Left lobe of liver (tissue), 2 donors: ENCODE measurements at places on chromosomes 3 and 15. TPM values are rescaled to one million over a fixed set of nuclear protein-coding genes. Genes with fewer than 3 reads are reported as not detected.

- DNase-seq = no peak
These were observed 300.3 kb downstream of the ZBTB20 start for GRCh38 chr3:114846779-114847178.

DNA sequence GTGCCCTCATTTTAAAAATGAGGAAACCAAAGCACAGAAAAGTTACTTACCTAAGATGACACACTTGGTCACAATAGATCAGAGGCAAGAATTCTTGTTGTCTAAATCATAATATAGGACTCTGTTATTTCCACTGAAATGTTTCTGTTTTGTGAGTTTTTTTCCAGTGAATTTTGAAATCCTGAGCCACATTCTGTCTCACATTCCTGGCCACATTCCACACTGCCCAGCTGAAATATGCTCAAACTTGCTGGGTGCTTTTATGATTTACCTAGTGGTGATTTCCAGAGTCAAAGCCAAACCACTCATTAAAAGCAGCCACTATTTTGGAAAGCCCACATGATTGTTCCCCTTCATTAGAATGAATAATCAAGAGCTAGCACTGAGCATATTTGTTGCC lies 82.3 kb upstream of the NPHP3 start:
- DNase-seq = no peak

GRCh38 chr3:7695049-7695448 lies 806.6 kb upstream of the LMCD1 start:
- no peak for DNase-seq

Gene GRM7
- total RNA-seq = 0.08 TPM

DNA sequence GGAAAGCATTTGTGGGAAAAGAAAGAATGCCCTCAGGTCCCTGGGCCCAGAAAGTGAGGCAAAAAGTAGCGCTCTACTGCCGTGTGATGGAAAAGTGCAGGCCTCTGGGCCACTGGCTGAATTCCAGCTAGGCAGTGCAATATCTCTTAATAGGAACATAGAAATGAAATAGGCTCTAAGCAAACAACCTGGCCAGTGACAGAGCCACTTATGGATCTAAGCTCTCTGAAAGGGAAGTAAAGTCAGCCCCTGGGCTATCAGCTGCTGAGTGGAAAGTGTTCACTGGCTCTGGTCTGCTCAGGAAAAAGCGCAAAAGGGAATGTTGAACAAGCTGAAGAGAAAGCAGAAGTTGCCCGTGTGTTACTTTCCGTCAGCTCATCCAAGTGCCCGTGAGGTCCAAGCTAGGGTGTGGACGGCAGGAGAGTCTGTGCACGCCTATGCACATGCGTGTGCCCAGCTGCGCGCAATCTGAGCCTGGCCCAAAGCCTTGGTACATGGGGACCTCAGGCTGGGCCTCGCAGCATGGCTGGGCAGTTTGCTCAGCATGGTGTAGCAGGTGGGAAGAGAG lies 74.0 kb upstream of the RAD18 start:
- DNase-seq = no peak

- no peak for DNase-seq
These were observed 724.6 kb upstream of the CBLB start for GRCh38 chr3:106593381-106593780.

Gene TUBGCP5
- 10.5 TPM for total RNA-seq

GRCh38 chr3:192445770-192446644 lies 281.3 kb downstream of the FGF12 start:
- DNase-seq = no peak

Gene GRAMD2A
- total RNA-seq = not detected
